Stimulated activated CD8-positive, alpha-beta memory T cell treated with anti-CD3 and anti-CD28 coated beads, Interleukin-4, amount 100 ng/mL, for 4 hours (primary cell): ENCODE measurements at places on chromosomes 1 and 21.

GRCh38 chr1:70717656-70718055, 306.6 kb downstream of the CTH start:
- no peak for DNase-seq

DNA sequence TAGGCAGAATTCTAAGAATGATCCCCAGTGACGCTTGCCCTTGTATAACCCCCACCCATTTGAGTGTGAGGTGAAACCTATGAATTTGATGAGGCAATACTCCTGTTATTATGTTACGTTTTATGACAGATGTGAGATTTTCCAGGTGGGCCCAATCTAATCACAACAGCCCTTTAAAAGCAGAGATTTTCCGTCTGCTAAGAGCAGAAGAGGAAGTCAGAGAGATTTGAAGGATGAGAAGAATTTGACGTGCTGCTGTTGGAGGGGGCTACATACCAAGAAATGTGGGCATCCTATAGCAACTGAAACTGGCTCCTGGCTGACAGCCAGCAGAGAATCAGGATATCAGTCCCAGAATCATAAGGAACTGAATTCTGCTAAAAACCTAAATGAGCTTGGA, 2.4 kb upstream of the SLC19A2 start:
- no peak for DNase-seq

GRCh38 chr21:26846036-26846931, 1.1 kb upstream of the ADAMTS1 start:
- no peak for DNase-seq

DNA sequence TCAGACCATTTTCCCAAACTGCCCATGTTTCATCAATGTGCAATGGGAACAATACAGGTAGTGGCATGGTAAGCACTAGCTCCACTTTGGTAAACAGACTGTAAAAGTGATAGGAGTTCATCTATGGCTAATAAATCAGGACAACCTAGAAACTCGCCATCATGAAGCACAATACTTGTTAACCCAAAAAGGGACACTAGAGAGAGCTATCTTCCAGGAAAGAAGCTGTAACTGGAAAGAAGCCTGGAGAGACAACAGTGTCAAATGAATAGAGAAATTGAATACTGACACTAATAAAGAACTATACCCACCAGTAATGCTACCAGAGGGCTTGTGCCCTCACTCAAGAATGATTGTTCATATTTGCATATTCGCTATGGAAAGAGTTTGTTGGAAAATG, 164.7 kb upstream of the RGS18 start:
- DNase-seq, result no peak

DNA sequence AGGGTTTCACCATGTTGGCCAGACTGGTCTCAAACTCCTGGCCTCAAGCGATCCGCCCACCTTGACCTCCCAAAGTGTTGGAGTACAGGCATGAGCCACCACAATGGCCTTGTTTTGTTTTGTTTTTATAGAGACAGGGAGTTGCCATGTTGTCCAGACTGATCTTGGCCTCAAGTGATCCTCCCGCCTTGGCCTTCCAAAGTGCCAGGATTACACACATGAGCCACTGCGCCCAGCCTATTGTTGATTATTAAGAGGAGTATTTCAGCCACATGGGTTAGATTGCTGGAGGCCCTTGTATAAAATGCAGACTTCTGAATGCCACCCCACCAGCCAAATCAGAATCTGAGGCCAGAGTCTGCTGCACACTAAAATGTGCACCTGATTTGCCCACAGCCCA, 57.2 kb upstream of the ANGPTL1 start:
- DNase-seq, result no peak

DNA sequence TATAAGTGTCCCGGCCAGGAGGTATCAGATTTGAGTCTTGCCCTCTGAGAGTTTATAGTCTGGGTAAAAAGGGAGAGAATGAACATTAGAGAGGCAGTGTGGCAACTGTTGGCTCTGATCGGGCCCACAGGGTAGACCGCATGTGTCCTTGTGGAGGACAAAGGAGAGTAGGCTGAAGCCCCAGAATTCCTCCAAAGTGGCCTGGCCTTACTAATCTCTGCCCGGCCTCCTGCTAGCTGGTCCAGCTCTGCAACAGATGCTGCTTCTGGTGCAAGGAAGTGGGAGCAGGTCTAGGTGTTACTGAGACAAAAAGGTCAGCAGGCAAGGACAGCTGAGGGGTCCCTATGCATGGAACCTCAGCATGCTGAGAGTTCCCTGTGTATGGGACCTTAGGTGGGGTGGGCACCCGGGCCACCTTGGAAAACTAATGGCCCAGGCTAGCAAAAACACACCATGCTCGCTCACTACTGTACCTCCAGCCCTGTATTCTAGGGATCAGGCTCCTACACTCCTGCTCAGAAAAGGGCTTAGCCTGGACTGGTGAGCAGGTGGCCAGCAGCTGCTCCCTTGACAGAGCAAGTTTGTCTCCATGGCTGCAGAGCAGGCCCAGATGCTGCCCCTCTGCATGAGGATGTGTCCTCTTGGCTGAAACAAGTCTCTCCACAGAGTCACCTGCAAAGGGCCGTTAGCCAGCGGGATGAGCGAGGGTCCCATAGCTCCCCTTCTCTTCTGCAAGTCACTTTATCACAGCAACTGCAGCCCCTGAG, 30.3 kb upstream of the RGS16 start:
- no peak for DNase-seq
